Activated T-helper 1 cell treated with anti-CD3 and anti-CD28 coated beads, Interleukin-2, amount 50 U/mL, for 16 hours (primary cell): ENCODE measurements at places on chromosomes 16 and 17.

- no peak for DNase-seq
Measured at GRCh38 chr16:71853413-71853812, 7.6 kb downstream of the ATXN1L start.

DNA sequence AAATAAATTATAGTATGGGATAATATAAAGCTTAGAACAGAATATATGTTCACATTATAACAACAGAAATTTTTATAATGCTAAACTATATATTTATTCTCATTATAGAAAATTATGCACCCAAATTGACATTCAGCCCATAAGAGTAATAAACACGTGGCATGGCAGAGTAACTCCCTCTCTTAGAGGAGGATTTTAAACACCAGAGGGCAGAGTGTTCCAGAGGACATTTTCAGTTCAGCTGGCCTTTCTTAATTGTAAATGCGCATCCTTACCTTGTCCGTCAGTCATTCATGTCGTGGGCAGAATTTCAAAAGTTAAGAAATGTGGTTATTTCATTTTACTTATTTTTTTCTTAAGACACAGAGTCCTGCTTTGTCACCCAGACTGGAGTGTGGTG is 147.1 kb downstream of the TANC2 start:
- no peak for DNase-seq

DNA sequence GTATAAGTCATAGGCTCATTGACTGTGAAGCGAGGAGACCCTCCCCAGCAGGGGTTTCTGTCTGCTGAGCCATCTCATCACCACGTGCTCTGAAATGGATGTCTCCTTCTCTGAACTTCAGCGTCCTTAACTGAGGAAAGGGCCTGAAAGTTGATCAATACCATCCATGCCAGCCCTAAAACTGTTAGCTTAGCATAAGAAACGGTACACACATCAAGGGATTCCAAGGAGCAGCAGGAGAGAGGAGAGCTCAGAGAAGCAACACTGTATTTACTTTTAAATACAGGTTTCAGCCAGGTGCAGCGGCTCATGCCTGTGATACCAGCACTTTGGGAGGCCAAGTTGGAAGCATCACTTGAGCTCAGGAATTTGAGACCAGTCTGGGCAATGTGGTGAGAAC is 248.9 kb upstream of the TNRC6C start:
- DNase-seq, result no peak

DNA sequence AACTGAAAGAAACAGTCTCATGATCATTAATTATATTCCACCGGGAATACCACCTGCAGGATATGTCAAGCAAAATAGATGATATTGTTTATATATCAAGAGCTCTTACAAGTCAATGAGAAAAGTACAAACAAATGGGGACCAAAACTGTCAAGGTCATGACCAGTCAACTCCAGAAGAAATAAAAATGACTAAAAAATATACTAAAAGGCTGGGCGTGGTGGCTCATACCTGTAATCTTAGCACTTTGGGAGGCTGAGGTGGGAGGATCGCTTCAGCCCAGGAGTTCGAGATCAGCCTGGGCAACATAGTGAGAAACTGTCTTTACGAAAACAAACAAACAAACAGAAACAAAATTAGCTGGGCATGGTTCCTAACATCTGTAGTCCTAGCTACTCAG is 49.8 kb upstream of the SCNN1B start:
- no peak for DNase-seq

- no peak for DNase-seq
Measured at GRCh38 chr16:75762746-75763145, 36.5 kb upstream of the CPHXL start.

DNA sequence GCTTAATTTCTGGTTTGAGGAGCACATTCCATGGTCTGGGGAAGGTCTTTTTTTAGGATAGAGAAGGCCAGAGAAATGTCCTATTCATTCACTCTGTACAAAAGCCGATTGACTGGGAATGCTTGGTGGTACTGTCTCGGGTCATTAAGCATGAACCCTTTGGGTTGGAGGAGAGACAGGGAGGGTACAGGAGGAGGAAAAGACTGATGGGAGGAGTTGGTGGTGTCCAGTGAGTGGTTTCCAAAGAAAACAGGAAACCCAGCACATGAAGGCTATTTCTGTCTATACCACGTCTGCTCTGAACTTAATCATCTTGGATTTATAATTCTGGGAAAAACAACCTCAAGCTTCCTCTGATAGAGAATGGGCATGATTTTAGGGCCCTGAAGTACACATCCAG is 111.9 kb downstream of the XYLT1 start:
- DNase-seq, result no peak
